Fibroblast of skin of right quadriceps (primary cell): ENCODE measurements at places on chromosomes 2 and 18.

GRCh38 chr2:141692829-141693228, 438.0 kb downstream of the LRP1B start:
- no peak for DNase-seq

- no peak for DNase-seq
Observed at GRCh38 chr18:24267878-24268277, 129.0 kb downstream of the CABYR start.

GRCh38 chr18:77197073-77197472, 52.6 kb upstream of the GALR1 start:
- no peak for DNase-seq

DNA sequence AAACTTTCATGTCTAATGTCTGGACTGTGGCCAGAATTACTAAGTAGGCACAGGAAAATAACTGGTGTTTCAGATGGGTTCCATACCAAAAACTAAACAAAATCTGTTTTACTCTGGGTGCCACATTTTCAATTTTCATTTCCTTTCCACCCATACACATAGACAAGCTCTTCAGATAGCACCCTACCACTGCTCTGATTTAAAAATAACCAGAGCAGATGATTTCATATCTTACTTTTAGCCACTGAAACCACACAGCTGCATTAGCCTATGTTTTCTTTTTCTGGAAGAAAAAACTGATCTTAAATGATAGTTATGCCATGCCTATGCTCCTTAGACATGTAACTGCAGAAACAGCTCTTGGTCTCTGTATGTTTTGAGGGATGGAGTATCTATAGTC, 647.6 kb downstream of the CPS1 start:
- no peak for DNase-seq

DNA sequence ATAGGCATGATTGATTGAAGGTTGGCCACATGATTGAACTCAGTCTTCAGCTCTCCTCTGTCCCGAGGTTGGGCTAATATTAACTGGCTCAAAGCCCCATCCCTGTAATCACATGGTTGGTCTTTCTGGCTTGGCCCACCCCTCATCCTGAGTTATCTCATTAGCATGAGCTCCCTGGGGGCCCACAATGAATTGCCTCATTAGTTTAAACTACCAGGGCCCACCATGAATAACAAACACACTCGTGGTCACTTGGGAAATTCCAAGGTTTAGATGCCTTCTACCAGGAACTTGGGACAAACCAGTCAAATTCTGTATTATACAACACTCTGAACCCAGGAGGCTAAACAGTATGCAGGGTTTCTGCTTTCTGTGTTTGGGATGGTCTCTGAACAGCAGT, 121.7 kb upstream of the B3GNT2 start:
- peak; percentile 5 for DNase-seq

DNA sequence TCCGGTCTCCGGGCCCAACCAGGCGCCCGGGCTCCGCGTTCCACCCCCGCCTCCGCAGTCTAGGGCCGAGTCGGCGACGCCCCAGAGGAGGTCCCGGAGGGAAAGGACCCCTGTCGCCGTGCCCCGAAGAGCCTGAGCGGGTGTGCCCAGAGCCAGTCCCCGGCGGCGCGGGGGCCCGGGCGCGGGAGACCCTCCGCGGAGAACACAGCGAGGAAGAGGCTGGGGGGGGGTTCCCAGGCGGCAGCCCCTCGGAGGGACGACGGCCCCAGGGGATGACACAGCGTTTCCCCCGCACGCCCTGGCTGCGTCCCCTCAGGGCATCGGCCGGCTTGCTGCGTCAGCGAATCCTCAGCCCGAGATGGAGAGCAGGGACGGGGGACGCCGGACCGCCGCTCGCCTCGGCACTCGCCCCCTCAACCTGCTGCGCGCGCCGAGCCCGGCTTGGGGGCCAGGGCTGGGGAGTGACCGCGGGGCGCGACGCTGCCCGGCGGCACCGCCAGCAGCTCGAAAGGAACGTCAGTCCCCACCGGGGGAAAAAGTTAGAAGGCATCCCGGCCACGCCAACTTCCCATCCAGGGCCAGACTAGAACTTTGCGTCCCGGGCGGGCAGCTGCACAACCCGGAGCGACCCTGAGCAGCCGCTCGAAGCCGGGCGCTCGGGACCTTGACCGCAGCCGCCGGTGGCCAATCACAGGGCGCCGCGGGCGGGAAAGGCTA, 711 bp downstream of the SFXN5 start:
- DNase-seq = no peak

DNA sequence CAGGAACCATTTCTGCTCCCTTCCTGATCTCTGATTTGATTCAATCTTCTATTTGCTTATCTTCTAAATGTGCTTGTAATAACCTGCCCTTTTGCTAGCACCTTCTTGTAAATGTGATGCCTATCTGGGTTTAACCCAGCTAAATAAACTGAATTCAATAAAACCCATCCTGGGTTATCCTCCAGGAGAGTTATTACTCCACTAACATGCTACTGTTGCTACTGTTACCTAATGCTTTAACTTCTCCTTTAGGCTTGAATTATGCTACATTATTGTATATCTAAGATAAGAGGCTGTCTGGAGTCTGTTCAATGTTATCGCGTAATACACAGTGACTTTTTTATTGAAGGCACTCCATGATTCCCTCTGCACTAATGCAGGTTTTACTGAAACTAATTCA, 206.5 kb upstream of the CTAGE1 start:
- DNase-seq = no peak

- DNase-seq = peak; percentile 53
Observed at GRCh38 chr2:205908212-205909183, 177.5 kb downstream of the INO80D start.

- DNase-seq = no peak
Observed at GRCh38 chr18:73079920-73080319, 212.1 kb upstream of the NETO1 start.

GRCh38 chr18:44437603-44438002, 243.1 kb upstream of the SETBP1 start:
- DNase-seq = no peak

DNA sequence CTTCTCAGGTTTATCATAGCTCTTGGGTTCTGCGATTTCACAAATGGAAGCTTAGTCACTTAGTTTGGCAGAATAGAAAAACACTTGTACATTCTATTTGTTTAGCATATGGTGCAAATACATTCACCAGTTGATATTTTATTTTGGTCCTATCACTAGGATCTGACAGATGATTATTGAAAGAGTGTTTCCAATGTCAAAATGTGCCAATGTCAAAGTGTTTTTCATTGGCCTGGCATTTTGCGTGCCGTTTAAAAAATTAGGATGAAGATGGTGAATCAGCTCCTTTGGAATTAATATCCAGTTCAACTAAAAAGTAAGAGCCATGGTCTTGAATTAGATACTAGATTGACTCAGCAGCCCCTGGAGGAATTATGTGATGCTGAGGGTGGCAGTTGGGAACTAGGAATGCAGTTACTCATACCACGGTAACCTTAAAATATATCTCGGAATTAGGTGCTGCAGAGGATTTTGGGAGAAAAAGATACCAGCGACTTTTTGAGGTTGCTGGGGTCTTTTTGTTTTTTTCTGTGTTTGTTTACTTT, 87.0 kb downstream of the SPHKAP start:
- peak; percentile 34 for DNase-seq

- DNase-seq = peak; percentile 26
Observed at GRCh38 chr2:158004126-158004764, 97.4 kb upstream of the UPP2 start.

DNA sequence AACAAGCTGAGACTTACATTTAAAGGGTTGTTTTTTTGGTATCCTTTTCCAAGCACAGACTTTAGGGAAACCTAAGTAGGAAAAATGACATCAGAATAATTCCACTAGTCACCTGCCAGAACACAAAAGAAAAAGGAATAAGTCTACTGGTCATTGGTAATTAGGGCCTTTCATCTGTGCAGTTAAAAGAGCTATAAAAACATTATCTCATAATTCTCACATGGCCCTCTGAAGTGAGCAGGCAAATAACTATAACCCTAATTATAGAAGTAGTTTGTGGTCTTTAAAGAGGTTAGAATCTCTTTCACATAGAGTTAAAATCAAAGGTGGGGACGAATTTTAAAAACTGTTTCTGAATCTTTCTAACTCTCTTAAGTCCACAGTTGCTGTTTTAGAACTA, 111.1 kb upstream of the B3GNT2 start:
- DNase-seq = no peak

GRCh38 chr18:6728809-6729246, 688 bp upstream of the ARHGAP28 start:
- no peak for DNase-seq

- peak; percentile 28 for DNase-seq
Observed at GRCh38 chr2:65749545-65749944, 317.1 kb upstream of the SPRED2 start.

DNA sequence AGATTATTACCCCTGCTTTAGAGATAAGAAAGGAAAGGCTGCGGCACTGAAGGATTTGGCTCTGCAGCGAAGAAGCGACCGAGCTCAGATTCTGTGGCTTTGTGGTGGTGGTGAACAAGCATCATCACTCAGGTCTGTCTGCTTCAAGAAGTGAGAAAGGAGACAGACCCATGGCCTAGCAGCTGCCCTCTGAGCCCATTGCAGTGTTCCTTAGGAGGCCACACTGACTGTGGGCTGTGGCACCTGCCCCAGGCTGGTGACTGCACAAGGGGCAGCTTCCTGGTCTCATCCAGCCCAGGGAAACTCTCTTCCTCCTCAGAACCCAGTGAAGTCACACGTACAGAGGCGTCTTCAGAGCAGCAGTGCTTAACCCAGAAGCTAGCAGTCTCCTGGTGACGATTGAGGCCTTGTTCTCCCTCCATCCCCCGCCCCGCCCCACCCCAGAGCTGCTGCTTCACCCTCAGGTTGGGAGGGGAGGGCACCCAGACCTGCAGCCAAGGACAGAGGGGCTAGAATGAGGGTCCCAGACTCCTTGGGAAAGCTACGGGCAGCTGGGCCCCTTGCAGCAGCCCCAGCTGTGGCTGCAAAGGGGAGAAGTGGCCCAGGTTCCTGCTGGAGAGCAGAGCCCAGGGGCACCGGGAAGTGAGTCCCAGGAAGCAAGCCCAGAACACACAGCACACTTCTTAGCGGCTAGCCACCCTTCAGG, 22.2 kb downstream of the BIN1 start:
- no peak for DNase-seq

DNA sequence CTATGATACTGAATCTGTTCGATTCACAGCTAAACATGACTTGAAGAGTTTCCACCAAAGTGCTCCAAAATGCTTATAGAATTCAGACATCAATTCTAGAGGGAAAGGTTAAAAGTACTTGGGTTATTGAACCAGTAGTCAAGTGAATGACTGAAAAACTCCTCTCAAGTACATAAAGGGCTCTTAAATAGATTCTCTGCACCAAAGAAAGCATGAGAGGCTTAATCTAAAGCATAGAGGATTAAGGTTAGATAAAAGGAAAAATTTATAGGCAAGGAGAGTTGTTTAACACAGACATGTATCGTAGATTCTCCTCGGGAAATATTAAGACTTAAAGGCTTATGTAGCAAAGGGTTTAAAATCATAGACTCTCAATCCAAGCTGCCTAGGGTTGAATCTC, 701.4 kb downstream of the ERBB4 start:
- DNase-seq = no peak

DNA sequence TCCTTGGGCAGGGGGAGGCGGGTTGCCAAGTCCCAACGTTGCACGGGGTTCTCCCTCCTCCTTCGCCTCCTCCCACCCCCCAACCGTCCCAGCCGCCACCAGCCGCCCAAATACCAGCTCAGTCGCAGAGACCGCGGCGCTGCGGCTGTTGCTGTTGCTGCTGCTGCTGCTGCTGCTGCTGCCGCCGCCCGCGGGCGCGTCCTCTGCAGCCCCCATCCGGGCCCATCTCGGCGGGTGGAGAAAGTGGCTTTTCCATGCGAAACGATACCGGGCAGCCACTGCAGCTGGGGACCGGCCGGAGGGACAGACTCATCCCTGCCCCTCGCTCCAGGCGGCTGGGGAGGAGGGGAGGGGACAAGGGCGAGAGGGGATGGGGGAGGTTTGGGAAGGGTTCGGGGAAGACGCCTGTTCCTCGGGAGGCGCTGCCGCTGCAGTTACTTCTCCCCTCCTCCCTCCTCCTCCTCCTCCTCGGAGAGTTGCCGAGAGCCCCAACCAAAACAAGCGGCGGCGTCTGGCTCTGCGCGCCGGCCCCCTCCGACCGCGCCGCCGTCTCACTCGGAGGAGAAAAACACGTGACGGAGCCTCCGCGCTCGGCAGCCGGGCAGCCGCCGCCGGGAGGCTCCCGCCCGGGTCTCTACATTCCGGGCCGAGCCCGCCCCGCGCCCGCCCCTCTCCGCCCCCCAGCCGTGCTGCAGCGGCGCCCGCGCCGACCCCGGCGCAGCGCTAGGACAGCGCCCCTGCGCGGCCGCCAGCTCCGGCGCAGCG, at the start of gene IRS1:
IRS1 (minus strand) TSS at position 610 of the 765 bp plus-strand sequence. CDS start 1,082 bp downstream, outside the sequence.
- DNase-seq = peak; percentile 89

GRCh38 chr2:164778723-164779122, 62.9 kb downstream of the COBLL1 start:
- DNase-seq = no peak

- DNase-seq = no peak
Observed at GRCh38 chr2:37080689-37081088, 3.5 kb downstream of the HEATR5B start.

GRCh38 chr18:8912348-8913326, 189.9 kb upstream of the NDUFV2 start:
- DNase-seq = no peak

GRCh38 chr2:222805591-222806304, 55.1 kb upstream of the ACSL3 start:
- no peak for DNase-seq

DNA sequence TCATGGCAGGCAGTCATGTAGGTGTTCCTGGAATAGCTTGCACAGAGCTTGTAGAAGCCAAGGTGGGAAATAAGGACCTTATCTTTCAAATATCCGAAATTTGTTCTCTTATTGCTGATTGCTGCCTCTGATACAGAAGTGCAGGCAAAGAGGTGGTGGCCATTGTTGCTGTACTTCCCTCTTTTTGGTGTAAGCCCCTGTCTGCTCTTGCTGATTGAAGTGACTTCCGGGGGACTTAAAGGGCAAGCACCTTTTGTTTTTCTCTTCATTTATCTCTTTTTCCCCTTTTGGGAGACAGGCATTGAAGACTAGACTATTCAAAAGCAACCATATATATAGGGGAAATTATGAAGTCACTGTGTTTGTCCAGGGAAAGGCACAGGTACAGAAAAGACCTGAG, 131.6 kb upstream of the OTX1 start:
- DNase-seq = no peak

DNA sequence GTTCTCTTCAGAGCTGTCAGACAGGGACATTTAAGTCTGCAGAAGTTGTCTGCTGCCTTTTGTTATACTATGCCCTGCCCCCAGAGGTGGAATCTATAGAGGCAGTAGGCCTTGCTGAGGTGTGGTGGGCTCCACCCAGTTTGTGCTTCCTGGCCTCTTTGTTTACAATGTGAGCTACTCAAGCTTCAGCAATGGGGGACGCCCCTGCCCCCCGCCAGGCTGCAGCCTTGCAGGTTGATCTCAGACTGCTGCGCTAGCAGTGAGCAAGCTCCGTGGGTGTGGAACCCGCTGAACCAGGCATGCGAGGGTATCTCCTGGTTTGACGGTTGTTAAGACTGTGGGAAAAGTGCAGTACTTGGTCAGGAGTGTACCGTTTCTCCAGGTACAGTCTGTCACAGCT, 24.0 kb upstream of the PAIP2B start:
- no peak for DNase-seq

DNA sequence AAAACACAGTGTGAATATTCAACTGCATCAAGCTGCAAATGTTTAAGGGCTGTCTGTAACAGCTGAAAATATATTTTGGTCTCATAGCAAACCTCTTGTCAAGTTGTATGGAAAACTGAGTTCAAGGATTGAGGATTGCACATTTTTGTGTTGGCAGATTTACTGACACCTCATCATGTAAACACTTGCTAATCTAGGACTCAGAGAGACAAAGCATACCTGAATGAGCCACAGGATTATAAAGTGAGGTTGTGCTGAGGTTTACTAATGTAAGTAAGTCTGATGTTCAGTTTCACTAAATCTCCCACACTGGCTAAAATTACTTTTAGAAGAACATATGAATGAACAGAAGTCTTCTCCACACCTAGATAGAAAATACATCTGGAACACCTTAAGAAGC, 1993.1 kb upstream of the CELF4 start:
- DNase-seq = peak; percentile 0
